ENCODE measurements at places on chromosomes 16 and 17.

GRCh38 chr17:17055286-17056155 is 13.3 kb downstream of the MPRIP start:
- DNase-seq: no peak

DNA sequence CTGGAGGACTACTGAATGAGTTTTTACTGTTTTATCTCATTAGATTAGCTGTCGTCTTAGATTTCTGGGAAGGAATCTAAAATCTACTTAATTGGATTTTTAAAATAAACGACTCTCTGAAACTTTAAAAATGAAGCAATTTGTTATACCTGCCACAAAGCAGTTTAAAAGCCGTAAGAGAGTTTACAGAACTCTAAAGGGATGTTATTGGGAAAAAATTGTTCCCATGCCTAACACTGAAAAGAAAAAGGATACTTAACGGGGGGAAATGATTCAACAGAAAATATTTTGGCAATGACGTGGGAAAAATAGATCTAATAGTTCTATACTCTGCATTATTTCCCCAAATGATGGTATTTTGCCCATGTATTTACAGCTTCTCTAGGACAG is 27.0 kb downstream of the ARHGAP17 start:
- no peak for DNase-seq

DNA sequence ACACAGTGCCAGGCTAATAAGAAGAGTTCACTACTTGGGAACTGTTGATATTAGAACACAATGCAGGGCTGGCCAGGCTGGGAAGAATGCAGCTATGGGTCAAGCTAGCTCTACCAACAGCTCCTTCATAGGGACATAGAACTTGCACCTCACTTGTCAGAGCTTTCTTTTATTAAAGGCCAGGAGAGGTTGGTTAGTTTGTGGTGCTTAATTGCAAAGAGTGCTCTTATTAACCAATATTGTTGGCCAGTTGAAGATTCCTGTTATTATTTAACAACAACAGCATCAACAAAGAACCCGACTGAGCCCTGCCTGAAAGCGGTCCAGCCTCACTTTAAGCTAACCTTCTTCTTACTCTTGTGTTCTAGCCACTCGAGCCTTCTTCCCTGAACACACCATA is 43.4 kb upstream of the ANKFN1 start:
- DNase-seq: no peak

DNA sequence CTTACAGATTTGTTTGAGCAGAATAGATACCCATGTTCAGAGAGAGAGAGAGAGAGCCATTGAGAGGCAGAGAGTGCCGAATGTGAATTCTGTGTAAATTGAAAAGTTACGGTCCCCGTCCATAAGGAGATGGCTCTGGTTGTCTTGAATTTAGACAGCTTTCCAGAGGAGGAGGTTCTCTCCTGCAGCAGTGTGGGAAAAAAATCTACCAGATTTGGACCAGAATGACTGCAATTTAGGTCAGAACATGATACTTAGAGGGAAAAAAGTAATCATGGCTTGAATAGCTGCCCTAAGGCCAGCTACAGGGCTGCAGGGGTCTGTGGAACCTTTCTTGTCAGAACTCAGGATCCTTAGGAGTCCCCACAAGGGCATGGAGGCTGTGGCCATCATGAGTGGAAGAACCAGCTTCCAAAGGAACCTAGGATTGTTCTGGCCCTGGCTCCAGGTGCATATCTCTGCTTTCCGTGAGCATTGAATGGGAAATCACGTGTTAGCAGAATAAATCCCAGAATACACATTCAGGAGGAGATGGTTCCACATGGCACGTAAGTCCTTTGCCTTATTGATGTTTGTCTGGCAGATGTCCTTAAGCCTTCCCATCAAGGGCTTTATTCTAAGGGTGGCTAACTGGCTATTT is 13.0 kb downstream of the PITPNC1 start:
- DNase-seq: no peak

DNA sequence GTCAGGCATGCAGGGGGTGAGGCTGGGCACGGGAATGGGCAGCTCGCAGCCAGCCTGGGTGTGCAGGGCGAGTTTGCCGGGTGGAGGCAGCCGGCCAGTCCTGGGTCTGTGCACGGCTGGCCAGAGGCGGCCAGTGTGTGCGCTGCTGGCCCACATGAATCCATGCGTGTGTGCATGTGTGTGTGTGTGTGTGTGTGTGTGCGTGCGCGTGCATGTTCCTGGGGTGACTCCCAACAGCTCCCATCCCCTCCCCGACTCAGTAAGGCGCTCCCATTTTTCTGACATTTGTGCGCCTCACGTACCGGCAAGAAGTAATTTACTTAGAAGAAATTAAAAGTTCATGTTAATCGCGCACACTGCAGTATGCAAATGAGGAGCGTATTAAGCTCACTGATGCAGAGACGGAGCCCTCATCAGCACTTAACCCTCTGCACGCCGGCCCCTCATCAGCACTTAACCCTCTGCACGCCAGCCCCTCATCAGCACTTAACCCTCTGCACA is 55.4 kb upstream of the ACSF3 start:
- no peak for DNase-seq

GRCh38 chr16:23244122-23244521 is 58.0 kb upstream of the SCNN1B start:
- no peak for DNase-seq

- DNase-seq: peak; percentile 54
Measured at GRCh38 chr17:46212634-46213435, 19.6 kb upstream of the KANSL1 start.

GRCh38 chr17:73516431-73516830 is 127.8 kb downstream of the SDK2 start:
- no peak for DNase-seq

- no peak for DNase-seq
Measured at GRCh38 chr17:57342963-57343589, 86.8 kb downstream of the MSI2 start.

DNA sequence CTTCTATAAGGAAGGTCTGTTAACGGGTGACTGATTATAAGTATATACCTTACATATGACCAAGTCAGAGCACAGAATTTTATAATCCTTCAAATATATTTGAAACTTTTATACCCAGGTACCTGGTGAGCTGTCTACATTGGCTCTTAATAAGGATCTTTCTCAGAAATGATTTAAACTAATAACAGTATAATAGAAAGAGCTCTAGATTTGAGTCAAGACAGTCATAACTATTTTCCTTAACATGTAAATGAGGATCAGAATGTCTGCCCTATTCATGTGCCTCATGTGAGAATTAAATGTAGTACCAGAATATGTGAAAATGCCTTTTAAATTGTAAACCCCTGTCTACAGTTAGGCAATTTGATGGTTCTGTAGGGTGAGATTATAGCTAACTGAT is 14.5 kb downstream of the CBFB start:
- no peak for DNase-seq

DNA sequence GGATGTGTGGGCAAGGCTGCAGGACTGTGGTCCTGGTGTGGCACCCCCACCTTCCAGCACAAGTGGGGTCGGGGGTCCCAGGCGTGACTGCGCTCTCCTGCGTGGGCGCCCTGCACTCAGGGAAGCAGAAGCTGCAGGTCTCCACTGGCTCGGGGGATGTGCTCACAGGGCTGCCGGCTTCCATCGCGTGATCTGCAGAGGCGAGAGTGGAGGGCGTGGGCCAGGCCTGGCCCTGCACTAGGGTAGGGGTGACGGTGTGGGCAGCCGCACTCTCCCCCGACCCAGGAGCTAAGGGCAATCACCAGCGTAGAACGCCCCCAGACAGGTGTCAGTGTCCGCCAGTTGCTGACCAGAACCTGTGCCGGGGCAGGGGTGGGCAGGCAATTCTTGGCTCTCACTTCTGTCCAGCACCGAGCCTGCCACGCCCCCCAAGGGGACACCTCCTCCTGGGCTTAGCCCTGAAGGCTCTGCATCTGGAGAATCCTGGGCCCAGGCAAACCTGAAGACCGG is 32.3 kb downstream of the TNFRSF13B start:
- no peak for DNase-seq

DNA sequence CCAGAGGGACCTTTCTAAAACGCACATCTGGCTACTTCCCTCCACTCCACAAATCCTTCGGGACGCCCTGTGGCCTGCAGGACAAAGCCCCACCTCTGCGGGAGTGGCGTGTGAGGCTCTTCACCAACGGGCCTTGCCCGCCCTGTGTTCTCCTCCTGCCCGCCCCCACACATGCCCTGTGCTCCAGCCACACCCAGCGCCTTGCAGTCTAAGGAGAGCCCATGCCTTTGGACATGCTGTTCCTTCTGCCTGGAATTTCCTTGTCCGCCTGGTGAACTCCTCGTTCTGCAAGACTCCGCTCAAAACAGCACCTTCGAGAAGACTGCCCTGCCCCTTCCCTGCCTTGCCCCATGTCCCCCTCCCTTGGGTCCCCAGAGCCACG is 7.4 kb downstream of the ELOB start:
- no peak for DNase-seq

DNA sequence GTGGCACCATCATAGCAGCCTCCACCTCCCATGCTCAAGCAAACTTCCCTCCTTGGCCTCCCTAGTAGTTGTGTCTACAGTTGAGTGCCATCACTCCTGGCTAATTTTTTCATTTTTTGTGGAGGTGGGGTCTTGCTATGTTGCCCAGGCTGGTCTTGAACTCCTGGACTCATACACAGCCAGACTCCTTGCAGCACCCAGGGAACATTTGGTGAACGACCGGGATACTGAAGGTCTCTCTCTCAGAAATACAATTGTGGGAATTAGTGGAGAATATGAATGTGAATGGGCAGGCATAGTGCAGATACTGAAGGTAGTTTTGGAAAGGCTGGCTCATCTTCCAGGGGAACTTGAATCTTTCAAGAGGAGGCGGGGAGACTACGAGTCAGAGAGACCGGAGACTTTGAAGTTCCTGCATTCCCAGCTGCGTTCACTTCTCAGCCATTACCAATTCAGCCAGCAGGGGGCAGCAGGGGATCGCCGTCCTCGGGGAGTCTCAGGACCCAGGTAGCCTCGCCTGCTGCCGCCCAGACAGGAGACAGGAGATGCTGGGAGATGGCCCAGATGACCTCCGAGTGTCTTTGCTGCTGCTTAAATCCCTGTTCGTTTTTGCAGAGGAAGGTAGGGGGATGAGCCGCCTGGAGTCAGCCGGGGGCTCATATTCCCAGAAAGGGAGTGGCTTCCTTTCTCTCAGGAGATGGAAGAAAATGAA is 68.6 kb downstream of the HAPSTR1 start:
- peak; percentile 14 for DNase-seq

DNA sequence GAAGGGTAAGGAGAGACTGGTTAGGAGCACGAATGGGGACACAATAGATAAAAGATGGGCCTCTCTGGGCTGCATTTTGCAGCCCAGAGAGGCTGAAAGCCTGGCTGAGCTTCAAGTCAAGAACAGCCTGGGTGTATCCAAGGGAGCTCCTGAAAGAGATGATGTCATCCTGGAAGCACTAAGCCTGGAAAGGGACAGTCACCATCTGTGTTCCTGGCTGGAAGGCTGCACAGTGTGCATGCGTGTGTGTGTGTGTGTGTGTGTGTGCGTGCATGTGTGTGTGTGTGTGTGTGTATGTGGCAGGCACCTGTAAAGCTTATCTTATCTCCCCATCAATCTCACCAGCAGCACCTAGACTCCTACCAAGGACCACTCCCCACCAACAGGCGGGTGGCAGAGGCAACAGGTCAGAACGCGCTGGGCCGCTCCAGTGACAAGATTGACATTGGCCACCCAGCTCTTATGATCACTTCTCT is 44.1 kb downstream of the COG7 start:
- DNase-seq: no peak

DNA sequence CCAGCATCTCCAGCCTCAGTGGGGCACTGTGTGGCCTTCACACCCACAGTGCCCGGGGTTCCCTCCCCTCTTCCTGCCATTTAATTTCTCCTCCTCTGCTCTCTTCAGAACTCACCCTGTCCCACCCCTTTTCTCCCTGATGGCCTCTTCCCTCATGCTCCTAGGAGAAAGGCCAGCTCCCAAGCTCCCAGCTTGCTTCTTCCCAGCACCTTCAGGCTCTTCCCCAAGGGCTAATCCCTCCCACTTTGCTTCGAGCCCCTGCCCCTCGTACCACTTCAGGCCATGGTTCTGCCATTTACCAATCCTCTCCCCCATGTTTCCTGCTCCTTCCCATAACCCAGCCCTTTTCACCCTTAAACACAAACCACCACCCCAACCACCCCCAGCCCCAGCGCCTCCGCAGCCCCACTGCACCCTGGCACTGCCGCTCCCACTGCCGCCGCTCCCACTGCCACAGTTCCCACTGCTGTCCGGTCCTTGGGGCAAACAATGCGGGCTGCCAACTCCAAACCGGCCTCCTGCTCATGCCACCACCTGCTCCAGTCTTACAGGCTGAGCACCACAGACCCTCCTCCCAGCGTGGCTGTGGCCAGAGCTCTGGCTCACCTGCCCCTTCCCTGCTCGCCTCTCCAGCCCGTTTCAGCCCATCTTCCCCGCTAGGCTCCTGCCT is 28.6 kb downstream of the ADAM11 start:
- no peak for DNase-seq

DNA sequence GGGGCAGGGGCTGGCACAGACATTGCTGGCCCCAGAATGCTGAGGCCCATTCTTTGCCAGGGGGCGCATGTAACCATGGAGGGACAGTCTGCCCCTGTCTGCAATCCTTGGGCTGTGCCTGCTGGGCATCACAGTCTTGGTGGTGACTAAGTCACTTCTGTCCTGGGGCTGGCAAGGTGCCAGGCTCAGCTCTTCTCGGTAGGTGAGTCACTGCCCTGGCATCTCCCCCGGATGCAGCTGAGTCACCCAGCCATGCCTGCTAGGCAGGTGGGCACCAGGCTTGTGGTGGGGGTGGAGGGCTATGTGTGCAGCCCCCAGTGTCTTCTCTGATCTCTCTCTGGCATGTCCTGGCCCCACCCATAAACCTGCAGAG is 5.6 kb downstream of the RARA start:
- DNase-seq: peak; percentile 89

DNA sequence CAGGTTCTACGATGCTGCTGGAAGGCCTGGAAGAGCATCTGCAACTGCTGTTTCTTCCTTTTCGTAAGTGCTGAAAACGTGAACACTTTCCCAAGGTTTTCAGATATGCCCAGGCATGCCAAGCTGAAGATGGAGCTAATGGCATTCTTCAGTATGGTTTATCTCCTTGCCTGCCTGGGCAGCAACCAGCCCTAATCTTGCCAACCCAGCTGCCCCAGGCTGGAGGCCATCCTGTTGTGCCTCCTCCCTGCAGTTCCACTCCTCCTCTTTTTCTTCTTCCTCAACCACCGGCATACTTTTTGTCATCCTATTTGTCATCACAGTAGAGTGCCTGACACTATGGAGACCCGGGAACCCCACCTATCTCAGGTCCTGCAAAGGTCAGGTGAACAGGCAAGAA is 1849.3 kb downstream of the TP53TG3F start:
- no peak for DNase-seq

DNA sequence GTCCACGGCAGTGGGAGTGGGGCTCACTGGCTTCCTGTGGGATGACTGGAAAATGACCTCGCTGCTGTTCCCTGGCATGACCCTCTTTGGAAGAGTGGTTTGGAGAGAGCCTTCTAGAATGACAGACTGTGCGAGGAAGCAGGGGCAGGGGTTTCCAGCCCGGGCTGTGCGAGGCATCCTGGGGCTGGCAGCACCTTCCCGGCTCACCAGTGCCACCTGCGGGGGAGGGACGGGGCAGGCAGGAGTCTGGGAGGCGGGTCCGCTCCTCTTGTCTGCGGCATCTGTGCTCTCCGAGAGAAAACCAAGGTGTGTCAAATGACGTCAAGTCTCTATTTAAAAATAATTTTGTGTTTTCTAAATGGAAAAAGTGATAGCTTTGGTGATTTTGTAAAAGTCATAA is 7.8 kb upstream of the RNF213 start:
- peak; percentile 87 for DNase-seq

- no peak for DNase-seq
Measured at GRCh38 chr16:65121870-65122723, at the start of gene CDH11. CDH11 (minus strand) TSS chr16:65122063; CDS start chr16:65004869, 117,194 bp downstream.

GRCh38 chr17:65271296-65271695 is 134.1 kb downstream of the RGS9 start:
- DNase-seq: no peak

All from activated naive CD4-positive, alpha-beta T cell treated with anti-CD3 and anti-CD28 coated beads, Interleukin-2, amount 50 U/mL, for 16 hours (primary cell).